ENCODE measurements at places on chromosomes 3 and 15.
A peak's percentile ranks its signal among the peaks of the same experiment; 100 is the strongest.

DNA sequence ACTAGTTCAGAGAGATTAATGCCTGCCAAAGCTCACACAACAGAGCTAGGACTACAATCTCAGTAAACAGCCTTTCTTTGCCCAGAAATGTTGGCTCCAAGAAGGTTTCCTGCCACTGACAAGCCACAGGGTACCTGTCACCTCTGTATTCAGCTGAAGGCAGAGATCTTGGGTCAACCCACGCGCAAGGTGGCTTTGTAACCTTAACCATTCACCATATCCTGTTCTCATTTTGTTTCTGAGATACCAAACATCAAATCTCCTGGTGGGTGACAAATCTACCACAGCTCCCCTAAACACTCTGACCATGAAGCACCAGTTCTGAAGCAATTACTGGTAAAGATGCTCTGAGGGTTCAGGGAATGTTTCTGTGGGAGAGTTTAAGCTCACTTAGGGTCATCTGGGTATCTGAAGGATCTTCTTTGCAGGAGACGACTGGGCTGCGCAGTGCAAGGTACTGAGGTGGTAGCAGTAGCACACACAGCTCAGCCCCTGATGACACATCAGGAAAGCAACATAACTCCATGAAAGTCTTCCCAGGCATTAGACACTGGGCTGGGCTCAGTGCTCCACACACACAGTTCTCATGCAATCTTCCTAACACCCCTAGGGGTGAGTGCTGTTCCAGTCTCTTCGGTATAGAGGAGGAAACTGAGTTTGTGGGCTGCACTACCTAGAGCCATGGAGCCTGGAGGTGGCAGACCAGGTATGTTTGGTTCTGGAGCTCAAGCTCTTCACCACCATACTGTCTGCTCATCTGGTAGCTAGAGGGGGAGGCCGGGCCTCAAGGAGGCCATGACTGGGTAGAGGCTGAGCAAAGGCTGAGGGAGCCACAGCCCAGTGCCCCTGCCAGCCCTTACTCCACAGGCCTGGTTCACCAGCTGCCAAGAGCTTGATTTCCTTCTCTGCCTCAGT is 7.7 kb downstream of the CXCR6 start:
- DNase-seq = no peak

DNA sequence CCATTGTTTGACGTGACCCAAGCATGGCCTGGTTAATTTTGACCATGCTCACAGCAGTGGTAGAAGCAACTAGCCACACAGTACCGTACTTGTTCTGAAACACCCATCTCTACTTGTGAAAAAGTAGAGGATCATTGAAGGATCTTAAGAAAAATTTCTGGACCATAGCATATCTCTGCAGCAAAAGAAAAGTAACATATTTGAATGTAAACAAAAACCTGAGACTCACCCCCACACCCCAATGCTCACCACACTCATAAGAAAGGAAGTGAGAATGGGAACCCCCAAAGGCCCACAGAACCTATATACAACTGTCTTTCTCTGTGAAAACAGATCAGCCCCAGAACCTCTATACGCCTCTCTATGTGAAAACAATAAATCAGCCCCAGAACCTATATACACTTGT is 33.8 kb upstream of the TFRC start:
- no peak for DNase-seq

GRCh38 chr3:31410411-31410810 is 122.3 kb upstream of the STT3B start:
- DNase-seq = no peak

- no peak for DNase-seq
Measured at GRCh38 chr15:29871401-29871800, 49.1 kb upstream of the TJP1 start.

DNA sequence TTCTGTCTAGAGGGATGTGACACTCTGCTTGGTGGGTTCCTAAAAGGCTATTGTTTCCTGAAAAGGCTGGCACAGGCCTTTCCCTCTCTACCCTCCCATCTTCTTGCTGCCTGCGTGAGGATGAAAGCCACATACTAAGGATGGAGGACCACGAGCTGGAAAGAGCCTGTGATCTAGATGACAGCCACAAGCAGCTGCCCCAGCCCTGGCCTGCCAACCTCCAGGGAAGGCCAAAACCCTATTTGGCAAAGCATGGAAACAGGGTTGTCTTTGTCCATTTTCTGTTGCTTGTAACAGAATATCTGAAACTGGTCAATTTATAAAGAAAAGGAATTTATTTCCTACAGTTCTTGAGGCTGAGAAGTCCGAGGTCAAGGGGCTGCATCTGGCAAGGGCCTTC is 144.5 kb downstream of the FBLN2 start:
- no peak for DNase-seq

GRCh38 chr15:43251185-43251870 is 15.4 kb downstream of the TGM5 start:
- no peak for DNase-seq

DNA sequence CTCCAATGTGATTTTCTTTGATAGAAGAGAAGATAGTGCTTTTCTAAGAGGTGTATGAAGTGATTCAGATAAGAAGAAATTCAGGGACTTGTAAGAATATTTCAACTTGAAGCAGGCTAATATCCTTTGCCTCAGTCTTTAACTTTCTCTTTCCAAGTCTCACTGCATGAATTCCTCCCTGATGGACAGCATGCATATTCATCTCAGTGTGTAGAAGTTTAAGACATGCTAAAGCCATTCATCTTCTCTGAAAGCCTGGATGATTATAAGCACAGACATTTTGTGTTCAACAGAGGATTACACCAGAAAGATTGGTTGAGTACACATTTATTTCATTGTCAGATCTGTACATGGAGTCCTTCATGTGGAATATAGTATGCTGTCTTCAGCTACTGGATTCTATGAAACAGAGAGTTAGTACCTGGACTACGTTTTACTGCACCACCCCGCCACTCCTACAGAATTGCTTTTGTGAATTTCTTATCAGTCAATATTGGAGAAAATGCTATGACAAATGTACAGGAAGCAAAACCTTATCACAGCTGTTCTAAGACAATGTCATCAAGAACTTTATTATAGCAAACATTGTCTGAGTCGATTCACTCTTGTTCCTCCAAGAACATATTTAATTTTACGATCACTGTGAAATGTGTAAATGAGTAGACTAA is 1346.1 kb downstream of the OTOL1 start:
- no peak for DNase-seq

DNA sequence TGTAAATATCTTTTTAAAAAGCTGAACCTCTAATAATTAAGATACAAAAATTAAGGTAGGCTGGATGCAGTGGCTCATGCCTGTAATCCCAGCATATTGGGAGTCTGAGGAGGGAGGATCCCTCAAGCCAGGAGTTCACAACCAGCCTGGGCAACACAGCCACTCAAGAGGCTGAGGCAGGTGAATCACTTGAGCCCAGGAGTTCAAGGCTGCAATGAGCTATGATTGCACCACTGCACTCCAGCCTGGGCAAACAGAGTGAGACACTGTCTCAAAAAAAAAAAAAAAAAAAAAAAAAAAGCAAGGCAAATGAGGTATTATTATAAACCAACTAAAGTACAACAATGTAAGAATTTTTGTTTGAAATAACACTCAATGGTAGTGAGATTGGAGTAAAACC is 47.6 kb downstream of the EFHB start:
- no peak for DNase-seq

GRCh38 chr3:150393745-150394144 is 14.4 kb upstream of the TSC22D2 start:
- DNase-seq = no peak

DNA sequence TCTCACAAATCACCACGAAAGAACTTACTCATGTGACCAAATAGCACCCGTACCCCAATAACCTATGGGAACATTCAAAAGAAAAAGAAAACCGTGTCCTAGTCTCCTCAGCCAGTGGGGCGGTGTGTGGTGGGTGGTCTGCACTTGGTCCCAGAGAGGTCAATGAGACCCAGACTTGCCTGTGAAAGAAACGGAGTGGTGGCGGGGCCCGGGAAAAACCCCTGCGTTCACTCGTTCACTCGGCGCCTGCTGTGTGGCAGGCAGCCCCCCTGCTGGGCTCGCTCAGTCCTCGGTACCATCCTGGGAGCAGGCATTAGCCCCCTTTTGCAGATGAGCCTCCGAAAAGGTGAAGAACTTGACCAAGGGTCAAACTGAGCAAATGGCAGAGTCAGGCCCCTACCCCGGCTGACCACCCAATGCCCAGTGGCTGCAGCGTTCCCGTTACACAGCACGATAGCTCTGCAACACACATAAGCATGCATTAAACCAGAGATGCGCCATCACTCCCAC is 36.0 kb downstream of the ZDHHC19 start:
- no peak for DNase-seq

GRCh38 chr3:183766745-183767606 is 58.4 kb downstream of the MAP6D1 start:
- peak; percentile 58 for DNase-seq
